ENCODE measurements at places on chromosomes 16 and 17. TPM values are rescaled to one million over a fixed set of nuclear protein-coding genes. Genes with fewer than 3 reads are reported as not detected.

GRCh38 chr17:72719206-72719577 is 373.3 kb downstream of the SLC39A11 start:
- DNase-seq = no peak

GRCh38 chr17:77126519-77126918 is 14.2 kb upstream of the SEC14L1 start:
- no peak for DNase-seq

DNA sequence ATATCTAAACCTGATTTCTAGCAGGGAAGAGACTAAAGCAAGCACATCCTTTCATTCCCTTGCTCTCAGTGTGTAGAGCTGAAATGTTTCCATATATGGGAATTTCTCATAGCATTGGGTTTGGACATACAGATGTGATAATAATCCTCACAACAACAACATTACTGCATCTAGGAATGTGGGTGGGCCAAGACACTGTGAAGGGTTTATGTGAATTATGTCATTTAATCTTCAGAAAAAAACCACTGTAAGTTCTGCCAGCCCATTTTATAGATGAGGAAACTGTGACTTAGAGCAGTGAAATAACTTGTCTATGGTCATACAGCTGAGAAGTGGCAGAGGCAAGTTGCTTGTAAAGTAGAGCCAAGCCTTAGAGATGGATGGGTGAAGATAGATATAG is 5.2 kb downstream of the OMG start:
- DNase-seq = no peak

DNA sequence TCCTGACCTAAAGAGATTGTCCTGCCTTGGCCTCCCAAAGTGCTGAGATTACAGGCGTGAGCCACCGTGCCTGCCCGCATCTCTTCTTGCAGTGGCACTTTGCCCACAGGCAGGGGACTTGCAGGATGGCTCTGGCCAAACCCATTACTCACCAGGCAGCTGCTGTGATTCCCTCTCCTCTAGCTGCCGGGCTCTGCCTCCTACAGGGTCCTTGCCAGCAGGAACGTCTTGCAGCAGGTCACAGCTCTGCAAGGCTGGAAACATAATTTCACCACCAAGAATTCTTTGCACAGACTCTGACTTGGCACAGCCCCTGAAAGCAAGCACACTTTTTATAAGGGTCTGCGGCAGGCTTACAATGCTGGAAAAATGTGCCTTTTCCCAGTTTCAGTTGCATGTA is 20.3 kb downstream of the COX4I1 start:
- DNase-seq = no peak

DNA sequence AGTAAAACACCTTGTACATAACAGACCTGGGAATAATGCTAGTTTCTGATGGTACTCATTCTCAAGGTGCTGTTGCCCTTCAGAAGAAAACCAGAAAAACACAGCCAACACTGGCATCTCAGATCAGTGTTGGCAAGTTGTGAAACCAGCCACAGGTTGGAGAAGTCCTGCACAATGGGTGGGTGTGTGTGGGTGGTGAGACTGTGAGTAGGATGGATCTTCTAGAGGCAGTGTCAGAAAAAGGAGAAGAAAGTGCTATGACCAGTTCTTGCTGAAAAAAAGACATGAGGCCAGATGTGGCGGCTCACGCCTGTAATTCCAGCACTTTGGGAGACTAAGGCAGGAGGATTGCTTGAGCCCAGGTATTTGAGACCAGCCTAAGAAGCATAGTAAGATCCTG is 35.2 kb upstream of the SMIM36 start:
- no peak for DNase-seq

- no peak for DNase-seq
These were observed at the start of gene MMP25 for GRCh38 chr16:3045758-3046640. TSS of gene MMP25 (plus strand) at chr16:3046561. CDS start at chr16:3046918, 357 bp downstream.

- no peak for DNase-seq
These were observed 59.8 kb upstream of the SMIM36 start for GRCh38 chr17:55571095-55571494.

- no peak for DNase-seq
These were observed 5.6 kb upstream of the CYBA start for GRCh38 chr16:88656291-88656980.

GRCh38 chr16:56915336-56916119 is 16.4 kb upstream of the HERPUD1 start:
- peak; percentile 12 for DNase-seq

DNA sequence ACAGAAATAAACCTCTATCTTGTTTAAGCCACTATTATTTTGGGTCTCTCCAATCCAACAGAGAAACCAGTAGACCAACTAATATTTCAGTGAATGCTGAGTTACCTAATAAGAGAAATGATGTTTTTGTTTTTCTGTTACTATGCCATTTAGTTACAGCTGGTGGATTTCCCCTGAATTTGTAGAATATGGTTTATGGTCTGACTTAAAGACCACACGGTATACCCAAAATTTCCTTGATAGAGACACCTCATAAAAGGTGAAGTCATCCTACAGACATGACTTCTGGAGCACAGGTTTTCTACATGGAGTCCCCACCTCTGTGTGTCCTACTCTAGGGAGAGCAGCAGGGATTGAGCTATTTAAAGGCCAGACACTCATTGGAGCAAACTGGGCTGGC is 13.3 kb downstream of the PIK3R5 start:
- no peak for DNase-seq

GRCh38 chr17:21042458-21043295 is at the start of gene USP22:
TSS of gene USP22 (minus strand) at chr17:21043011. CDS start at chr17:21042835, 176 bp downstream.
- DNase-seq = no peak

Gene STH
- not detected for total RNA-seq

Gene CMTM4
- total RNA-seq = 21.9 TPM

Gene SPNS2
- 5.8 TPM for total RNA-seq

Gene CDK3
- not detected for total RNA-seq

Gene SPATA22
- total RNA-seq = 1.2 TPM

Gene HBA2
- total RNA-seq = 7,657 TPM

Gene SMTNL2
- total RNA-seq = 11.3 TPM

Gene GINS3
- total RNA-seq = 7.2 TPM
